ENCODE measurements at places on chromosomes 5 and 9.

- DNase-seq: peak; percentile 90
Observed at GRCh38 chr5:62720031-62720441, 141.4 kb downstream of the LRRC70 start.

GRCh38 chr5:132459031-132459982, 31.3 kb downstream of the IRF1 start:
- peak; percentile 85 for DNase-seq

DNA sequence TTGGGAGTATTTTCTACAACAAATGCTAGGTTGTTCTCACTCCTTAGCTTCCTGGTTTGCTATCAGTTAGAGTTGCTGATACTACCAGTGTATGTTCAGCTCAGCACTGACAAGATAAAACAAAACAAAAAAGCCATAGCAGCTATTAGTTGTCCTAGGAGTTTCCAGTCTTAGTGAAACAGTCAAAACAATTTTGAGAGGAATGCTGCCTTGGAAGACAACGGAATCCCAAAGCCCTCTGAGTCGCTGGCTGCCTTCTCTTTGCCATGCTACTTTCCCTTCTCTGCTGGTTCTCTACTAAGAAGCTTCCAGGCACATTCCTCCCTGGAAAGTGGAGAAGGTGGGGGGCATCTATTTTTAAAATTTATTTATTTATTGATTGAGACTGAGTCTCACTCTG, 5.4 kb upstream of the CREBRF start:
- no peak for DNase-seq

DNA sequence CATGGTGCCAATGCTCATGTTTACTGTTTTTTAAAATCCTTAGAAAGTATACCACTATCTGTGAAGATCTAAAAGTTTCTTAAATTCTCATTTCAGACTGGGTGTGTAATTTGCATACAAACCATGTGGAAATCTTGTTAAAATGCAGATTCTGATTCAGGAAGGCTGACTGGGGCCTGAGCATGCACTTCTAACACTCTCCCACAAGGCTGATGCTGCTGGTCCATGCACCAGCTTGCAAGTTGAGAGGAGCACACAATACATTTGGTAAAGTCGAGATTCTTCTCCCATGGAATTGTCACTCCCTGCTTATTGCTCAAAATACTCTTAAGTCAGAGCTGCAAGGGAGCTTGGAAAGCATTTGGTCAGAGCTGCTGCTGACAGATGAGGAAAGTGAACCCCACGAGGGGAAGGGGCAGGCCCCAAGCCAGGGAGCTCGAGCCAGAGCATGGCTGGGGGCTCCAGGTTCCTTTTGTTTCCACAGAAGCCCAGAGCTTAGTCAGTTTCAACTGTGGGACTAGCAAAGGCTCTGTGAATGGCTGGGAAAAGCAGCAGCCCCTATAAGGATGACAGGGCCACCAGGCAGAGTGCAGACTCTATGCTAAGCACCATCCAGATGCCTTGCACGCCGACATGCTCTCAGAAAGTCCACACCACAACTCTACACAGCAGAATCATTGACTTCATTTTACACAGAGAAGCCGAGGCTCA, 93.5 kb upstream of the HAND1 start:
- no peak for DNase-seq

DNA sequence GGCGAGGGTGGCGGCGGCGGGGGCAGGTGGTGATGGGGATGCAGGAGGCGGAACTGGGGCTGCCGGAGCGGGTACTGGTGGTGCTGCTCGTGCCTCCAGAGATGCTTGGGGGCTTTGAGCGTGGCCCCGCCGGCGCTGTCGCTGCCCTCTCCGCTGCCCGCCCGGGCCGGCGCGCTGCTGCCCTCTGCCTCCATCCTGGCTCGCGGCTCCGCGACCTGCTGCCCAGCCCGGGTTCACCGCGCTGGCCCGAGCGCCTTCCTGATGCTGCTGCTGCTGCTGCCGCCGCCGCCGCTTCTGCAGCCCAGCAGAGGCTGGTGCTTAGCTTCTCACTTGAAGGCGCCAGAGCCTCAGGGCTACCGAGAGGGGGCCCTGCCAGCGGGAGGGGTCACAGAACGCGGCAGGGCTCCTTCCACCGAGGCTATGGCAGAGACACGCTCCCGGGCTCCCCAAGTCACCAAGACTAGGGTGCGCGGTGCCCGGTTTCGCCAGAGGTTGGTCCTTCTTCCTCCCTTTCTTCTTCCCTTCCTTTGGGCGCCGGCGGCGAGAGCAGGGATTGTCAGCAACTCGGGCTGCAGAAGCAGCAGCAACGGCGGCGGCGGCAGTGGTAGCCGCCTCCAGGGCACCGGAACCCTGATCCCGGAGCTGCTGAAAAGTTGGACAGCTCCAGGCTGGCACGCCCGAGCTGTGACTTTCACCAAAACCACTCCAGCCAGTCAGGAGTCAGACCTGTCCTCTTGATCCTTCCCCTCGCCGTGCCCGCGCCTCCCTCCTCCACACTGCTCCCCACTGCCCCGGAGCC, at the start of gene PDE4D:
Gene PDE4D (minus strand): TSS at position 298 of the 799 bp plus-strand sequence.
- peak; percentile 69 for DNase-seq

- DNase-seq: no peak
Observed at GRCh38 chr5:141704782-141705297, 22.8 kb upstream of the ARAP3 start.

GRCh38 chr9:80369641-80370040, 797.9 kb downstream of the TLE4 start:
- DNase-seq: peak; percentile 5

GRCh38 chr5:14435481-14435880, 146.1 kb upstream of the OTULINL start:
- DNase-seq: peak; percentile 70

GRCh38 chr9:91039835-91040140, 238.2 kb downstream of the SYK start:
- DNase-seq: no peak

- DNase-seq: peak; percentile 86
Observed at GRCh38 chr9:34659592-34660253, 2.7 kb downstream of the CCL27 start.

DNA sequence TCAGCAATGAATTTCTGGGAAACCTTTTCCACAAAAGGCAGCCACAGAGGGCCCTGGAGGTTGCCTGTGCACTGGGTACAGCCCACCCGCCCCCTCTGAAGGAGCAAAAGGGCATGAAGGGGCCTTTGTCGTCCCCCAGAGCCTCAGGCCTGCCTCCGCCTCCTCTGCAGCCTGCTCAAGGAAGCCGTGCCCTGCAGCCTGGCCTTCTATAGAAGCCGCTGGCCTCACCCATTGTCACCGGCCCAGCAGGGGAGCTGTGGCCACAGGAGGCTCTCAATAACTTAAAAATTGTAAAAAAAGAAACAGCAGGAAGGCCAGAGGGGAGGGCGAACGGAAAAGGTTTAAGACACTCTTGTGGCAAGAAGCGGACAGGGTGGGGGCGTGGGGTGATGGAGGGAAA, 213.3 kb downstream of the IRX2 start:
- DNase-seq: no peak

- no peak for DNase-seq
Observed at GRCh38 chr5:139856714-139857113, 61.1 kb downstream of the PSD2 start.

GRCh38 chr5:5978501-5979376, 399.6 kb downstream of the MED10 start:
- DNase-seq: no peak

GRCh38 chr9:98740226-98740881, 31.6 kb upstream of the GABBR2 start:
- no peak for DNase-seq

GRCh38 chr9:89518466-89519365, 20.8 kb upstream of the SEMA4D start:
- no peak for DNase-seq
